Dermis microvascular lymphatic vessel endothelial cell (primary cell): ENCODE measurements at places on chromosomes 11 and 22. TPM values are rescaled to one million over a fixed set of nuclear protein-coding genes. Genes with fewer than 3 reads are reported as not detected.
A peak's percentile ranks its signal among the peaks of the same experiment; 100 is the strongest.

The TRIM21 gene
- 25.9 and 29.1 TPM in 2 replicates for total RNA-seq

DNA sequence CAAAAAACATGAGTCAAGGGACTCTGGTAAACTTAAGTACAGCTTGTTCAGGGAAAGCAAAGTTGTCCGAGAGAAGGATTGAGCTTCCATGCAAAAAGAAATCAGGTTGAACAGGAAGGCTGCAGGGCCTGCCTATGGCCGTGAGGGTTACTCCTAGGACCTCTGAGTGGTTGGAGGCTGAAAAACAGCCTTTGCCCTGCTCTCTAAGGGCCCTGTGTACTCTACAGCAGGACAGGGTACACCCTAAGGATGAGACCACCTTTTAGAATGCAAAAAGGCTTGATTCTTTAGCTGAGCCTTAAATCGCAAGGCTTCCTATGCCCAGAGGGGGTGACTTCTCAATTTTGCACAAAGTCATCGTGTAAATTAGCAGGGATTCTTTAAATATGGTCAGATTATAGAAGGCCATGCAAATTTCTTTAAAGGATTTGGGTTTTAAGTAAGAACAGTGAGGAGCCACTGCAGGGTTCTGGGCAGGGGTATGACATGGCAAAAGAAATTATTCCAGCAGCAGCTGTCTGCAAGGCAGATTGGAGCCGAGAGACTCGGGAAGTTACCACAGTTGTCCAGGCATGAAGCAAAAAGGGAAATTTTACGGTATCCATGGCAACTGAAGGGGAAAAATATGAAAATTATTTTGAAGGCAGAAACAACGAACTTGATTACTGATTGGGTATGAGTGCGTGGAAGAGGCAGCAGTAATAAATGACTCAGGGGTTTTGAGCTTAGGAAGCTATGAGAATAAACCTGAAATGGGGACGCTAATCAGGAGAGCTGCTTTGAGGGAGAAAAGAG, 91.8 kb downstream of the FAM76B start:
- DNase-seq, result no peak

The OR52J3 gene
- not detected in 2 replicates for total RNA-seq

- DNase-seq, result peak; percentile 40
Observed at GRCh38 chr22:46984751-46985506, 222.5 kb downstream of the TBC1D22A start.

DNA sequence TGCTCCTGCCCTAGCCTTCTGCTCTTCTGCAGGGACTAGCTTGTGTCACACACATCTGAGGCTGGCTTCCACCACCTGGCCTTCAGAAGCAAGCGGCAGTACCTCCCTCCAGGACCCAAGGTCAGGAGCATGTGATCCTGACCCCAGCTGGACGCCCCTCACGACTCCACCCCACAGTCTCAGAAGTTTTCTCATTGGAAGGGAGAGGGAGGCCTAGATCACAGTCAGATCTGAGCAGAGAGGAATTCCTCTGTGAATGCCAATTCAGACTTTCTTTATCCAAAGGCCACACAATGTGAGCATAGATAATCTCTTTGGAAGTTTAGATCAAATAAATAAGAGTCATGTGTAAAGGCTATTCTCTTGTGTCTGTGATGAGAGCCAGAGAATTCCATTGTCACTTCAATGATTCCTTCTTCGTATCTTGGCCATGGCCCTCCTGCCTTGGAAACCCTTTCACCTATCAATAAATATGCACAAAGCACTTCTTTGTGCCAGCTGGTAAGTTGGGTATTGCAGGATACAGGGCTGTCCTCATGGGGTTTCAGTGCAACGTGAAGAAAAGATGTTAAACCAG, 142.9 kb downstream of the SNX19 start:
- DNase-seq, result no peak

GRCh38 chr11:66766681-66767080, 37.7 kb upstream of the SPTBN2 start:
- no peak for DNase-seq

DNA sequence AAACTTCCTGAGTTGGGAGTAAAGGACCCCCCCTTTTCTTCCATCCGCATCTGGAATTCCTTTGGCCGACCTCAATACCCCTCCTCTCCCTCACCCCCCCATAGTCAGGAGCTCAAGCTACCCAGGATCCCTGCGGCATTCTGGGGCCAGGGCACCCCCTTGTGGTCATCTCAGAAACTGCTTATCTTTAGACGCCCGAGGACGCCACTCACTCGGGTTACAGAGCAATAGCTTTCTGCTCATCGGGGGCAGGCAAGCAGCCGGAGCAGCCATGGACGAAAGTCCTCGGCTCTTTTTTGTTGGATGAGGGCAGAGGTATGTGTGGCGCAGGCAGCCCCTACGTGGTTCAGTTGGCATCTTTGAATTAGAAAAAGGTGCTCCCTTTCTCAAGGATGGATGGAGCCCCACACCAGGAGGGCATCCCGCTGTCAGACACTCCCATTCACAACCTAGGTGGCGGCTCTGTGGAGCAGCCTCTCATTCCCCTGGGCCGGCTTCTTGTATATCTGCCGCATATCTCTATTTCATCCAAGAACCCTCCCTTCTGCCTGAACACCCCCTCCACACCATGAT, 2.3 kb downstream of the C1QTNF5 start:
- peak; percentile 41 for DNase-seq

GRCh38 chr22:24247564-24248344, 2.9 kb upstream of the GGT5 start:
- DNase-seq, result peak; percentile 43

DNA sequence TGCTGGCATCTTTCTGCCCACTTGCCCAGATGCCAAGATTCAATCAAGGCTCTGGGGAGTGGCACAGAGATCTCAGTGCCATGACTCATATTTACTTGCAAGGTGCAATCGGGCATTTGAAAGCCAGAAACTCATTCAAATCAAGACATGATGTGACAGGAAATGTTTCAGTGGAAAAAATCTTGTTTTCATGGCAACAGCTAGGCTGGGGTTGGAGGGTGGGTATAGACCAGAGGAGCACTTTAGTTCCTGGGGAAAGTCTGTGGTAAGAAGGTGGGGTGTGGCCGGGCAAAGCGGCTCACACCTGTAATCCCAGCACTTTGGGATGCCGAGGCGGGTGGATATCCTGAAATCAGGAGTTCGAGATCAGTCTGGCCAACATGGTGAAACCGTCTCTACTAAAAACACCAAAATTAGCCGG, 1.2 kb downstream of the MAJIN start:
- DNase-seq, result peak; percentile 47

The TPH1 gene
- total RNA-seq, result under 0.01 TPM in 1 of 2 replicates, not detected in the other

DNA sequence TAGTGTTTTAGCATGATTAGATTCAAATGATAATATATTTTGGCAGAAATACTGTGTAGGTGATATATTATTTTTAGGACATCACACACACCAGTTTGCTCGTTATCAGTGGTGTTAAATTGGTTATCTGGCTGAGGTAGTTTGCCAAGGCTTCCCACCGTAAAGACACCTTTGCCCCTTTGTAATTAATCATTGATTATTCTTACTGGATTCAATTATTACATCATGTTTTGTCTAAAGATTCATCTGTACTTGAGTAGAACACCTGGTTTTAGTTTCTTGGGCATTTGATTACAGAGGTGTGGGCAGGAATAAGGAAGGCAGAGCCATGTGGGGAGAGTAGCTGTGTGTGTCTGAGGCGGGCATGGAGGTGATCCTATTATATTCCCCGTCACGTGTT, 39.5 kb upstream of the ST14 start:
- DNase-seq, result no peak

The OR51I1 gene
- 0.13 TPM in 1 of 2 replicates, not detected in the other for total RNA-seq

DNA sequence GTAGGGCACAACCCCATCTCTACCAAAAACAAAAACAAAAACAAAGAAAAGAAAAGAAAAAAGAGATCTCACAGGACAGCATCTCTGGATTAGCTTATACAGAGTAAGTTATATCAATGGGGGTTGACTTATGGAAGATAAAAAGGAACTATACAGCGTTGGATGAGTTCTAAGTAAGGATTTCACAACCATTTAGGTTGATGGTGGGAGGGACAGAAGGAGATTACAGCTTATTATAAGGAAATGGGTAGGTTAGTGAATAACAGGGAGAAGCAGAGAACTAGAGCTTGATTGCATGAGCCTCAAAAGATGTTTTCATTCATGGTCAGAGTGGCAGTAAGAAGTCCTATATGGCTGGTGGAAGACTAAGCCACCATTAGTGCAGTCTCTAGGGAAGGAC, 60.3 kb downstream of the CECR2 start:
- no peak for DNase-seq

DNA sequence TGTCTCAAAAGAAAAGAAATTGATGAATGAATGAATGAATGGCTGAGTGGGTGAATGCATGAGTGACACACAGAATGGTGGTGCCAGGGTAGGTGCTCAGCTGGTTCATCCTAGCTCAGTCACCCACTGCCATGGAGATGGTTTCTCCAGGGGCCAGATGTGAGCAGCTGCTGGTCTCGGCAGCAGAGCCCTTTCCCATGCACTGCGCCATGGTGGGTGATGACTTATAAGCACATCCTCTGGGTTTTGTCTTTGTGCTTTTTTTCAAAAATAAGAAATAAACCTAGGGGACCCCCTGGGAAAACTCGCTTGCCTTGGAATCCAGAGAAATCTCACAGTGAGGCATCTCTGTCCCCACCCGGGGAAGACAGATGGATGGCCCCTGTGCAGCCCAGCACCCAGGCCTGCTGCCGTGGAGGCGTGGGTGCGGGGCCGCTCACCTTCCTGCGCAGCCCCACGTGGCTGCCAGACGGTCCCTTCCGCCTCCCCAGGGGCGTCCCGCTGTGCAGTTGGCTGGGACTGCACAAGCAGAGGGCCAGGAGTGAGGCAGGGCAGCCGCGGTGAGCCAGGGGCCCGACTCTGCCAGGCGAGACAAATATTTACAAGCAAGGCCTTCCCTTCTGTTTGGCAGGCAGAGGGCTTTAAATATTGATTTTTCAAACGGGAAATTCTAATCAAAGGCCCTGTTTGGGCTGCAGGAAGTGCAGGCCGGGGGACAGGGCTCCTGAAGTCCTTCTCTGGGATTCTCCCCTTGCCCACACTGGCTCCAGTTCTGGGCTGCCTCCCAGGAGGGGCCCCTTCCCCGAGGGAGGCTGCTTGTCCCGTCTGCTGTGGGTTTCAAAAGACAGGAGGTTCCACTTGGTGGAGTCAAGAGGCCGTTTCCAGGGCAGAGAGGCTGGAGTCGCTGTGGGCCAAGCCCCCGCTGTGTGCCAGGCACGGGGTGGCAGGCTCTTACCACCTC, 24.3 kb downstream of the MPPED1 start:
- no peak for DNase-seq

DNA sequence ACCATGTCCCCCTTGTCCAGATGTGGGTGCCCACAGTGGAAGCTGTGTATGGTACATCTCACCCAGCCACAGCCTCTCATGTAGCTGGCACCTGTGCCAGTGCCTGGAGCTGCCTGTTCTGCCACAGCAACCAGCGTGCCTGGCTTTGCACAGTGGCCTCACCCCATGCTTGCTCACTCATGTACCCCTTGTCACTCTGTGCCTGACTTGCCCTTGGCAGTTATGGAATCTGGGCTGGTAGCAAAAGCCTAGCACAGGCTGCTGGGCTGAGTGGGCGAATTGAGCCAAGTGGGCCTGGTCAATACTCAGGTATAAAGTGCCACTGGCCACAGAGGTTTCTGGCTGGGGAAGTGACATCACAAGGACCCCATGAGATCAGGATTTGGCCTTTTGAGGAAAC, 264.2 kb downstream of the INSC start:
- DNase-seq, result no peak

DNA sequence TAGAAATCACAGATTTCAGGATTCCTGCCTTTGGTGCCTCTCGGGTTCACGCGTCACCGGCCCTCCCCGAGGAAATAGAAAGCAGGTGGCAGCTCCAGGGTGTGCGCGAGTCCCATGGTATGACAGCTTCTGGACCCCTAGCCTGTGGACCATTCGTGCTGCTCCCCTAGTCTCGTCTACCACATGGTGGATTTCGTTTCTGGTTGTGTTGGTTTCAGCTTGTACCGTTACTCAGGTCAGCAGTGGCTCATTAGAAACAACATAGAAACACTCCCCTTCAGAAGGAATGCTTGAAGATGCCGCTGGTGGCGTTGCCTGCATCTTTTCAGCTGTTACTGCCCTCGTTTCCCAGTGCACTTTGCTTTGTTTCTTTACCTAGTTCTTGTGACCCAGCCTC, 700 bp downstream of the TTC17 start:
- DNase-seq, result peak; percentile 44

GRCh38 chr11:1567721-1568100, 4.4 kb downstream of the DUSP8 start:
- DNase-seq, result no peak

GRCh38 chr11:44978274-44978960, 27.7 kb upstream of the TP53I11 start:
- no peak for DNase-seq

- no peak for DNase-seq
Observed at GRCh38 chr11:131982154-131982553, 611.7 kb downstream of the NTM start.

- DNase-seq, result peak; percentile 26
Observed at GRCh38 chr22:27726686-27727449, 74.7 kb downstream of the MN1 start.

The TEX54 gene
- total RNA-seq, result not detected in 2 replicates

DNA sequence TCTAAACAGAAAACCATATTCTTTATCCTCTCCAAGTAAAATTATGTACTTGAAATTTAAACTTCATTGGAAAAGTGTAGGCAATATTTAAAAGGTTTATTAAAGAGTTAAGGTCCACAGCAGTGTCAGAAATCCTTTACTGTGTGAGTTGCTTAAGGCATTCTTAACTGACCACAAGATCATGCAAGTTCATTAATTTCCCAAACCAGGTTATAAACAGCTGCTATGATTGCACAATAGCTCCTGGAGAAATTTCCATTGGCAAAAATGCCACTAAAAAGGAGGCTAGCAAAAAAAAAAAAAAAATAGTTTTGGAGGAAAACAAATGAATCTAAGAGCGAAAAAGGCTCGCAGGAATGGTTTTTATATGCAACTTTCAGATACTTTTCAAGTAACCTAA, 106.2 kb downstream of the ETS1 start:
- no peak for DNase-seq

DNA sequence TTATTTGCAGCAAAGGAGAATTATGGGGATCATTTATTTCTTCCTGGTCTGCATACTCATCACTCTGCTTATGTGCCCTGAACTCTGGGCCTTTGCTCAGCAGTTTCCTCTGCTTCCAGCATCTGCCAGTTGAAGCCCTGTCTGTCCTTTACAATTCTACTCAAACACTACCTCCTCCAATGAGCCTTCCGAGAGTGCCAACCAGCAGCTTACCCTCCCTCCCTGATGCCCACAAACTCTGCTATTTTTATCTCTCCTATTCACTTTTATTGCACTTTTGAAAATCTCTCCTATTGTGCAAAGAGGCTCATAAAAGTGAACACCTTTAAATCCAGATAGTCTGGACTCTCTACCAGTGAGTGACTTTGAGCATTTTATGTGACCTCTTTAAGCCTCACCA, 3.6 kb upstream of the ME3 start:
- DNase-seq, result no peak

The MAJIN gene
- not detected in 2 replicates for total RNA-seq

GRCh38 chr11:83000381-83000780, 71.3 kb downstream of the RAB30 start:
- DNase-seq, result peak; percentile 49

The NELL1 gene
- total RNA-seq, result not detected in 2 replicates

GRCh38 chr11:18706330-18707243, 8.0 kb downstream of the TMEM86A start:
- DNase-seq, result peak; percentile 64

The CHEK2 gene
- total RNA-seq, result 4.7 and 6.8 TPM in 2 replicates

The ZP1 gene
- total RNA-seq, result 0.13 TPM in 1 of 2 replicates, not detected in the other

GRCh38 chr11:104286129-104286528, 122.2 kb upstream of the PDGFD start:
- no peak for DNase-seq
